Stimulated activated CD8-positive, alpha-beta memory T cell treated with anti-CD3 and anti-CD28 coated beads, Interleukin-4, amount 100 ng/mL, for 24 hours (primary cell): ENCODE measurements at places on chromosomes 5 and 9.

GRCh38 chr9:121179930-121180681 is 21.6 kb downstream of the RAB14 start:
- DNase-seq: no peak

DNA sequence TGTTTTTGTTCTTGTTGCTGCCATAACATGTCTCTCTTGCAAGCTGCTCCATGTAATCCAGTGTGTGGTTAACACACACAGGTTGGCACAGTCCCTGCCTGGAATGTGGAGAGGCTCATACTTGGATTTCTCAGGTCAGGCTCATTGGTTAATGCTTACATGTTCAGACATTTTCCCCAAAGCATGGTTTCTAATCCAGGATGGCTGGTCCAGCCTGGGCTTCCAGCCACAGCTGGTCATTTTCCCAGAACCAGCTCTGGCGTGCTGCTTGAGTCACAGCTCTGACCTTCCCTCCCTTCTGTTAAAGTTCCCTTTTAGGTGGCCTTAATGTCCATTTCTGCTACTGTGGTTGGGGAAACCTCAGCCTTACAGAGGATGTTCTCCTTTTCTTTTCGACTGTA is 294.3 kb downstream of the TAF11L14 start:
- DNase-seq: no peak

GRCh38 chr9:75197561-75197960 is 109.2 kb downstream of the OSTF1 start:
- no peak for DNase-seq

DNA sequence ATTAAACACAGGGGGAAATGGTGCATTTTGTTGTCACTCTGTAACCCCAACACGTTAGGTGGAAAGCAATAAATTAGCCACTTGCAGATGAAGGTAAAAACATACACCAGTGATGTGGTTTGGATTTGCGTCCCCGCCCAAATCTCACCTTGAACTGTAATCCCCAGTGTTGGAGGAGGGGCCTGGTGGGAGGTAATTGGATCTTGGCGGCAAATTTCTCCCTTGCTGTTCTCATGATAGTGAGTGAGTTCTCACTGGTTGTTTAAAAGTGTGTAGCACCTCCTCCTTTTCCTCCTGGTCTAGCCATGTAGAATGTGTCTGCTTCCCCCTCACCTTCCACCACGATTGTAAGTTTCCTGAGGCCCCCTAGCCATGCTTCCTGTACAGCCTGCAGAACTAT is 17.2 kb downstream of the EPB41L4A start:
- no peak for DNase-seq

DNA sequence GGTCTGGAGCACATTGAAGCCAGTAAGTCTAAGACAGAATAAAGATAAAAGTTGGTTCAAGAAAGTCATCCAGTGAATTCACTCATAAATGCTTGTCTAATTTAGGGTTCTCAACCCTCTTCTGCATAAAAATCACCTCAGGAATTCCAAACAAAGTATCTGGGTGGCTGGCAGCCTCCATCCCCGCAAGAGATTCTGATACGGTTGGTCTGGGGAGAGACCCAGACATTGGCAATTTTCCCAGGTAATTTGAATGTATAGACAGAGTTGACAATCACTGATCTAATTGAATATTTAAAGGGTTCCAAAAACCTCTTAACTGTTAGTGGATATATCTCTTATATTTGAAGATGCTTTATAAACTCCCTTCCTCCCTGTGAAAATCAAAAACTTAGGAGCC is 14.9 kb downstream of the ADAMTSL1 start:
- DNase-seq: no peak

DNA sequence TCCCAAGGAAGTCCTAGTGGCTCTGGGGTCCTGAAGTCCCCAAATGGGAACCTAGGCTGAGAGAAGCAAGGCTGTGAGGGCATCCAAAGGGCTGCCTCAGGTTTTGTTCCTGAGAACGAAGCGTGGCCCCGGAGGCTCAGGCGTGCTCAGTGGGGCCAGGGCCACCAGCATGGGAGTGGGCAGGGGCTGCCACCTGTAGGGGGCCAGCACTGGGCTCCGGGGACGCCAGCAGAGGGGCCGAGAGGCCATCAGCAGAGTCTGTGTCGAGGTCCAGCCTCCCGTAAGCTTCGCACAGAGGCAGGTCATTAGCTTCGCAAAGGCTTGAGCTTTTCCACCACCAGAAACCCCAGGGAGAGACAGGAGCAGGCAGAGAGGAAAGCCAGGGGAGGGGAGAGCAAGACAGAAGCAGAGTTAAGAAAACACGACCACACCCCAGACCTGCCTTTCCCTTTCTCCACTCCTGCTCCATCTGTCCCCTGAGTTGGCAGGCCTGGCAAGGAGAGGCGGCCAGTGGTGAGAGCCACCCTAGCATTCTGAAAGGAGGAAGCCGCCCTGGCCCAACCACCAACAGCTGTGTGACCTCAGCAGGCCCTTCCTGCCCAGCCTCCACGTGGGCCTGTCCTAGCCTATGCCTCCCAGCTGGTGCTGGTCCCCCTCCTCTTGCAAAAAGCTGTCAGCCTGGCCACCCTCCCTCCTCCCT is 5.5 kb upstream of the SURF6 start:
- no peak for DNase-seq

DNA sequence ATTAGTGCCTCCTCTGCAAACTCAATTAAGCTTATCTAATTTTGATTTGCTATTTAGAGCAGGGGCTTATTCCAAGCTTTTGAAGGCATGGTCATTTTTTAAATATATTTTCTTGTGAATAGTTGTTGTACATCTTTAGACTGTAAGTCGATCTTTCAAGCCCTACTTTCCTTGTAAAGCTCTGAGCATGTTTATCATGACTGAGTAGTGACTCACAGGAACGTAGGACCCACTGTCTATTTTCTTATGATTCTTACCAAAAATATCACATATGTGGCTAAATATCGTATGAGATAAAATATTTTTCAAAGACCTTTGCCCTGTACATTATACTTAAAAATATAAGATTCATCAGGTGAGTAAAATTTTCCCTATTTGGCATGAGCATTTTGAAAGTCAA is 440.4 kb upstream of the GRIN3A start:
- DNase-seq: no peak

GRCh38 chr9:85723215-85723614 is 18.5 kb downstream of the AGTPBP1 start:
- DNase-seq: peak; percentile 22

DNA sequence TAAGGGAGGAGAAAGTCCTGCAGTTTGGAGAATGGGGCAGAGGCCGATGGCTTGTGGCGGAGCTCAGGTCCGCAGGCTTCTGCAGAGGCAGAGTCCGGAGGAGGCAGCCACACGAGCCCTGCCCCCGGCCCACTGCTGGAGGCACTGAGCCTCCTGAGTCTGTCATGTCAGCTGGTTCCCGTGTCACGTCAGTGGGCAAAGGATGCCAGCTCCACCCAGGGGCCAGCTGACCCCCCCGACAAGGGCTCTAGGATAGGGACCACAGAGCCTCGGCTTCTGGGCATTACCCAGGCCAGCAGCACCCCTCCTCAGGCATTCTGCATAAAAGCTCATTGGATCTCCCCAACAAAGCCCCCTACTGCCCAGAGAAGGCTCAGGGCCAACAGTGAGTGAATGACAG is 8.5 kb downstream of the SH3PXD2B start:
- DNase-seq: no peak

DNA sequence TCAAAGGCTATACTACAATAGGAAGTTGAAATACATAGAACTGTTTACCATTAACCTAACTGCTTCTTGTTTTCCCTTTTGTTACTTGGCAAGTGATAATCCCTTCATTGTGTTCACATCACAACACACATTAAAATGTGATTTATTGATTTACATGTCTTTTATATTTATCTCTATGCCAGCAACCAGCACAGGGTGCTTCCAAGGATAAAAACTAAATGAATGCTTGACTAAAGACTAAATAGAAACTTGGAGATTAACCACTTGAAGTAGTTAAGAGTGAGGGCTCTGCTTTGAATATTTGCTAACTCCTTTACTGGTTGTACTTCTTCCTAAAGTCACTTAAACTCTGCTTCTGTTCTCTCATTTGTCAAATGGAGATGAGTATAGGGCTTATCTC is 1730.6 kb downstream of the EFNA5 start:
- no peak for DNase-seq

GRCh38 chr5:143235423-143235822 is 168.1 kb downstream of the NR3C1 start:
- DNase-seq: no peak

- no peak for DNase-seq
These were observed 350.4 kb upstream of the CDH9 start for GRCh38 chr5:27388755-27389154.

DNA sequence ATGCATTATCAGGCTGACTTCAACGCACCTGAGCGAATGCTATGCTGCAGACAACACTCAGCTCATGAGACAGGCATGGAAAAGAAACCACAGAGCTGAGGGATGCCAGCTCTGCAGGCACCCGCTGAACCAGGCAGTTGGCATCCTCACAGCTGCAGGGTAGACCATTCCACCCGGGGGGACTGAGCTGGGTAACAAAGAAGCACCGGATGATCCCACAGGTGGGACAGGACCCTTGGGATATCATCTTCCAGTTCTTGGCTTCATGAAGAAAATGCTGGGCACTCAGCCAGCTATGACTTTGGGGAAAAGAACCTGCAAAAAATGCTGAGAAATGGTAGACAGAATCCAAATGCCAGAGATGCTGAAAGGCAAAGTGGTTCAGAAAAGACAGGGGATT is 9.6 kb downstream of the EPB41L4B start:
- DNase-seq: no peak

GRCh38 chr9:73116031-73116430 is 35.6 kb upstream of the ANXA1 start:
- no peak for DNase-seq

DNA sequence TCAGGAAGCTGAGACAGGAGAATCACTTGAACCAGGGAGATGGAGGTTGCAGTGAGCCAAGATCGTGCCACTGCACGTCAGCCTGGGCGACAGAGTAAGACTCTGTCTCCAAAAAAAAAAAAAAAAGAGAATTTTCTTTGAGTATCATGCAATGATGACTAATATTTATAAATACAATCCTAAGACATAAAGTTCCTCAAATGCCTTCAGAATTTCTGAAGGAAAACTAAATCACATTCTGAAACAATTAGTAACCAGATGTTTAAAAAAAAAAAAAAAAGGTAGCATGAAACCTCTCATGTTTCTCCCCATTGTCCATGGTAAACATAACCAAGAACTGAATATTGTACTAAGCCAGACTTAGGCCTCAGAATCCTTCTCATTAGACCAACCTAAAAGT is 23.1 kb downstream of the MLLT3 start:
- DNase-seq: no peak

GRCh38 chr5:122959740-122960445 is 76.6 kb downstream of the PPIC start:
- no peak for DNase-seq

DNA sequence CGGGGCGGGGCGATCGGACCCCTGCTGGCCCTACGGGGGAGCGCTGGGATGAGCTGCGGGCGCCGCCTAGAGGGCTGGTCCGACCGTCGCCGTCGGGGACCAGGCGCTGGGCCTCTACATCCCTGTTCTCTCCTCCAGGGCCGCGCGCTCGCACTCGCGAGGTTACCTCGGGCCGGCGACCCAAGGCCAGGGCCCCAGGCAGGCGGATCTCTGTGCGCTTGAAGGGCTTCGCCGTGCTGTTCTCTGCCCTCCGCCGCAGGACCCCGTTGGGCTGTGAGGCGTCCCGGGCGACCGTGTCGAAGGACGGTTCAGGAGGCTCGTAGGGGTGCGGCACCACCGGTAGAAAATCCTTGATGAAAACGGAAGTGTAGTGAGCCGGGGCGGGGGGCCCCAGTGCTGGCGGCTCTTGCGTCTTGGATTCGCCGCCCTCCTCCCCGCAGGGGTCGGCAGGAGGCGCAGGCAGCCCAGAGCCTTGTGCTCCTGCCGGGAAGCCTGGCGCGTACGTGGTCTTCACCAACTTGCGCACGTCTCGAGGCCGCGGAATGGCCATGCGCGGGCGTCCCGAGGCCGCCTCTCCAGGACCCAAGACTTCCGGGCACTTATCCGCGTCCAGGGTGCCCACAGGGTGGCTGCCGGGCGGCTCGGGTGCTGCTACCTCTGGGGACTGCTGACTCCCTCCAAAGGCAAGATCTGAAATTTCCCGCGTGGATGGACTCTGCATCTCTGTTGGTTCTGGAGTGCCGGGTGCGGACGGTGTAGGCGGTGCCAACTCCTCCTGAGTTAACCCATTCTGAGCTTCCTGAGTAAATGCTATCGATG is 2.0 kb downstream of the PROB1 start:
- peak; percentile 71 for DNase-seq

- no peak for DNase-seq
These were observed 32.1 kb downstream of the PRKACG start for GRCh38 chr9:68981789-68982188.

DNA sequence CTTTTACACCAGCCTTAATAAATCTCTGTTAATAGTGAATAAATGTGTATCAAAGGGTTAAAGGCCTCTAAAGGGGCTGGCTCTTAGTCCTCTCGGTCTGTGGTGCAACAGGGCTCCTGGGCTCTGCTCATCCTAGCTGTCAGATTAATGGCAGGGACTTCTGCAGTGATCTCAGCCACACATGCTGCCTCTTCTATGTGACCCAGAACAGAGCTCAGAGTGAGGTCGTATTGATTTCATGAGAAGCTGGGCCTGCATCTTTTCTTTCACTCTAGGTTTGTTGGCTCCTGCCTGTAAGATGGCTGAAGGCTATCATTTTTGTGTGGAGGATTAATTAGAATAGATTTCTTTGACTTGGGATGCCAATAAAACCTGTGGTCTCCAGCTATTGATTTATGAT is 165.0 kb upstream of the GLRA1 start:
- DNase-seq: no peak

GRCh38 chr5:132487095-132487428 is 3.5 kb downstream of the IRF1 start:
- no peak for DNase-seq

DNA sequence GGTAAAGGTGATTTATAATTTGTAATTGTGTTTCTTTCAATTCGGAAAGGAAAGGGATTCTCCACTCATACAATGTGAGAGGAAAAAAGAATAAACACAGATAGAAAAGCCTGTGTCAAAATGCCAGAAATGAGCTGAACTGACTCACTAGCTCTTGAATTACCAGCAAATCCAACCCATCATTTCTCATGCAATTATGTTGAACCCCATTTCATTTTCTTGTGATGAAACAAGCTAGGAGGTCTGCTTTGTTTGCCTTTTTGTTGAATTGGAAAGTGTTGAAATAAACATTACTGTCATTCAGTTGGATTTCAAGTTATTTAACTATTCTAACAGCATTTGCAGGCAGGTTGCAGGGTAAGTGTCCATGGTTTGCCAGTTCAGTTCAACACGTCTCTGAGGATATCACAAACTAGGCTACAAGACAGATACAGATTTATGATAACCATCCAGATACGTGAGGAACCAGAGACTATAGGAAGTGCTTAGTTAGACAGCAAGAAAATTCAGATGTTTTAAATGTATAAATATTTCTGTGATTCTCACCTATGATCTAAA is 547.2 kb downstream of the MAT2B start:
- DNase-seq: no peak

GRCh38 chr5:107469485-107470294 is 201.0 kb downstream of the EFNA5 start:
- DNase-seq: no peak

GRCh38 chr5:16563686-16564085 is 53.1 kb downstream of the RETREG1 start:
- no peak for DNase-seq

- no peak for DNase-seq
These were observed 66.1 kb downstream of the DNAH5 start for GRCh38 chr5:13878357-13878756.
